Heart right ventricle (tissue), 16 donors: ENCODE measurements at places on chromosomes 6 and 20.

GRCh38 chr20:52869698-52870501 is 102.3 kb upstream of the TSHZ2 start:
- no peak for DNase-seq

DNA sequence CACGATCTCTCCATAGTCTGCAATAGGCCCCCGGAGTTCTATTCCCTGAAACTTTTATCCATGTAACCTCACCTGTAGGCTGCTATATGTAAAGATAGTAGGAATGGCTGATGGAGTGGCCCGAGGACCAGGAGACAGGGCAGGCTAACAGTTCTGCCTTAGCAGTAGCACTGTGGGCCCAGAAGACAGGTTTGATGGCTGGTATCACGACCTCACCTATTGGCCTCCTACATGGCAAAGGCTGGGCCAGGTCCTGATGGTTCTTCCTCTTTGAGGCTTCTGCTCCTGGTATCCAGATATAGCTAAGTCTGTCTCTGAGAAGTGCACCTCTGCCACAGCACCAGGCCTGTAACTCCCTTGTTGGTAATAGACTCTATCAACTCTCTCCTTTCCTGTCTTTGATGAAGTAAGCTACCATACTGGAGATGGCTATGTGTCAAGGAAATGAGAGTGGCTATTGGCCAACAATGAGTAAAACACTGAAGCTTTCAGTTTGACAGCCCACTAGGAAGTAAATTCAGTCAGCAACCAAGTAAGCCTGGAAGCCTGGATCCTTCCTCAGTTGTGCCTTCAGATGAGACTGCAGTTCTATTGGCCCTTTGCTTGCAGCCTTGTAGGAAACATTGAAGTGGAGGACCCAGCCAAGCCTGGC is 5.7 kb downstream of the SPEF1 start:
- no peak for DNase-seq

DNA sequence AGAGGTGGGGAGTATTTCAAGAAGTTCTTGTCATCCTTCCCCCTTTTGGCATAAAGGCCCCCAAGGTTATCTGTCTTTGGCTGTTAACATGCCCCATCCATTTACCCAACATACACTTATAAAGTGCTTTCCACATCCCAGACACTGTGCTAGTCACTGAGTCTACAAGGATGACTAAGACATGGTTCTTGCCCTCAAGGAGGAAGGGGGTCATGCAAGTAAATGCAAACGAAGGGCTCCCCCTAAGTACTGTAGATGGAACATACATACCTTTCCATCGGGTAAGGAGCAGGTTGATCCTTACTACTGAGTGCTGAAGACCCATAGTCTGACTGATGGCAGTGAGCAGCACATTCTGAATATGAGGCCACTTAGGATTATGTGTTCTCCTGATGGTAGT is 38.3 kb downstream of the HECA start:
- no peak for DNase-seq

- DNase-seq: no peak
Observed at GRCh38 chr20:4192378-4193068, 177.2 kb upstream of the RNF24 start.

DNA sequence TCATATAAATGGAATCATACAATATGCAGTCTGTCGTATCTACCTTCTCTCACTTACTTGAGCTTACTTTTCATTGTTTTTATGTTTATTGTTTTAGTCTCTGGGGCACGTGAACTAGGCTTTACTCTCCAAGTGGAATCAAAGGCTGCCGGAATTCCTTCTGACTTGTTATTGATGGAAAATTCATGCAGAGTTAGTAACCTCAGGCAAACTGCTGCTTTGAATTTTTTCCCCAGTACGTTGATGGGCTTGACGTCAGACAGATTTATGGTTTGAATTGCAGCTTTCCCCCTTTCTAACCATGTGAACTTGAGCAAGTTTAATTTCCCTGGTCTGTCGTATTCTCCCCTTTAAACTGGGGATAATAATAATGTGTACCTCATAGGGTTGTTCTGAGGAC is 68.6 kb downstream of the ZDHHC14 start:
- no peak for DNase-seq

DNA sequence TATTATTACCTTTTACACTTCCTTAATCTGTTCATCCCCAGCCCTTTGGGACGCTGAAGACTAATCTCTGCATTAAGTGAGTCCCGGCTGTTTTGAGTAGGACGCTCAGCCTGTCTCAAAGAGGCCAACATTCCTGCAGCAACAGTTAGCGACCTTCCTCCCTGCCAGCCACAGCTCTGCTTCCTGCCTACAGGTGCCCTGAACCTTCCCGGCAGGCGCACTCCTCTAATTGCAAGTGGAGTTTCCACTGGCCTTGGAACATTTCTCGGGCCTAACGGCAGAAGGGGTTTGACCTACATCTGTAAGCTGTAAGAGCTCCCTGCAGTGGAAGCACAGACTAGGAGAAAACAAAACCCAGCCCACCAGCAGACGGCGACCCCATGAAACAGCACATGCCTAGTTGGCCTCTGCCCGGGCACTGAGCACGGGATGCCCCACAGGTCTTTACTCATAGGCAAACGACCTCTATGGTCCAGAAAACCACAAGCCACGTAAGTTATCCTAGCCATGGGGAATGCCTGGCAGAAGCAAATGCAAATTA is 137.9 kb downstream of the DTNBP1 start:
- no peak for DNase-seq

DNA sequence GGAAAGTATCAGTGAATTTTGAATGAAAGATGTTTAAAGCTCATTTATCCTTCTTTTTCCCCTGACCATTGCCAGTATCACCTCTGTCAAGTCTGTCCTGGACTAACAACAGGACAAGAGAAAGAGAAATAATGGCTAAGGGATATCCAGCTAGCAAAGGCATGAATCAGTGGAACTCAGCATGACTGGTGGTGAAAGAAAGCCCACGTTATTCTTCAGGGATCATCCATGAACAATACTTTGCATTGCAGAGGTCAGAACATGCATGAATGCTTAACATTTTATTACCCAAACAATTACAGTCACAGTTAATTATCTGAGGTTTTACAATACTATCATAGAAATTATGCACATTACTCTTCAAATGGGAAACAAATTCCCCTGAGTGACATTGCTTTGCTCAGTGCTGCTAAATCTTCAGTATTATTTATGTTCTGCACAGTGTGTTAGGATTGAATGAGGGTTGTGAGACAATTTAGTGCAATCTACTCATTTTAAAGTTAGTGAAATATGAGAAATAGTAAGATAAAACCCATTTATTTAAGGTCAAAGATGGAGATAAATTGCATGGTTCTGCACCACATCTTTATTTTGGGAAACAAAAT is 350.7 kb downstream of the KHDRBS2 start:
- no peak for DNase-seq

GRCh38 chr6:104711371-104711770 is 148.3 kb downstream of the HACE1 start:
- DNase-seq: no peak

DNA sequence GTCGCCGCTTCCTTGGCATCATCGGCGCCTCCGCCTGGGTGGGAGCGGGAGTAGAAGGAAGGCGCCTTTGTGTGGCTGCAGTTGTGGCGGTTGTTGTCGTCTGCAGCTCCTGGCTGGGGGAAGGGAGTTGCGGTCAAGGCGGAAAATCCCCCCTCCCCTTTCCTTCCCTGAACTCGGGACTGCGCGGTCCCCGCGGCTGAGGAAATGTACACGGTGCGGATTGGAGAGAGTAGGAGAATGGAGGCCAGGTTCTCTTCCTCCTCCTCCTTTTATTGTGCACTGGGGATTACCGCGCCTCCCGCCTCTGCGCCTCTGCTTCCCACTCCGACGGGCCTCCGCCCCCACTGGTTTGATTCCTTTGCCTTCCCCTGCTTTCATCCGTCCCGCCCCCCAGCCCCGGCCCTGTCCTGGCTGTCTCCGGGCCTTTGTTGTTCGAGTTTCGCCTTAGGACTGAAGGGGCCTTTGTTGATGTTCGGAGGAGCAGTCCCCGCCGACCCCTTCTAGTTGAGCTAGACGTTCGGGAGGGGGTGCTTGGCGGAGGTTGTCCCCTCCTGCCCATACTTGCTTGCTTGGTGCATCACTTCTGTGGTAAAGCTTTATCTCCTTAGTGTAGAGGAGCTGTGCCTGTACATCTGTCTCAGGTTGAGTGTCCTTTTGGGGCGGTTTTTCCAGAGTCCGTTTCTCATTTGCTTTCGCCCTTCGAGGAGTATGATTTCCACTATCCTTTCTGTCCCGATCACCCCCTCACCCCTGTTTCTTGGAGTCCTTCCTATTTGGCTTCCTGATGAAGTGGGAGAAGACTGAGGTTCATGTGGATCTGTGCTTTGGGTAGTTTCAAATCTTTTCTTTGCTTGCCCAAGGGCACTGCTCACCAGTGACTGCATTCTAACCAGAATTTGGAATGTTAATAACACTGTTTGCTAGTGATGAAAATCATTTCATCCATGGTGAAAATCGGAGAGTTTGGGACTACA is 764 bp downstream of the ZNF292 start:
- peak; percentile 39 for DNase-seq
